Heart right ventricle (tissue), 16 donors: ENCODE measurements at places on chromosomes 7 and 10. TPM values are rescaled to one million over a fixed set of nuclear protein-coding genes. Genes with fewer than 3 reads are reported as not detected.

DNA sequence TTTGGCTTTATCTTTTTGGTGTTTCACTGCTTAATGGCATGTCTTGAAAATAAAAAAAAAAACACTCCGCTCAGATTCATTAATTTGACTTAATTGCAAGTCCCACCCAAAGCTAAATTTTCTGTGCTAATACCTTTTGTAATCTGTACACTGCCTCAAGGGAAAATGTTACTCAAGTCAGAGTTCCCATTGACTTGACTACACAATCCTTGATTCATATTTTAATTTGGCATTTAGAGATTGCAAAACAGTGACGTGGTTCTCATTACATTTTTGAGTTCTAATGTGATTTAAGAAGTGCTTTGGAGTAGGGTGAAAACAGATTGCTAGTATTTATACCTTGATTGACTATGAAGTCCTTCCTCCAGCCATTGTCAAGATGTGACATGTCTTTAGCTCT, 21.3 kb upstream of the LIPM start:
- peaks cover 3% of the 10 kb centered on the region for H3K27me3 ChIP-seq
- H3K4me3 ChIP-seq, result no peak overlapping the region
- H3K36me3 ChIP-seq, result no peaks in the 10 kb centered on the region
- H3K4me1 ChIP-seq, result no peaks in the 10 kb centered on the region
- no peak for DNase-seq

- H3K4me3 ChIP-seq, result no peak overlapping the region
- no peaks in the 10 kb centered on the region for H3K27me3 ChIP-seq
- H3K36me3 ChIP-seq, result peaks cover 25% of the 10 kb centered on the region
- peaks cover 8% of the 10 kb centered on the region for H3K4me1 ChIP-seq
- no peak for DNase-seq
Measured at GRCh38 chr7:22944510-22944909, 69.4 kb downstream of the HYCC1 start.

DNA sequence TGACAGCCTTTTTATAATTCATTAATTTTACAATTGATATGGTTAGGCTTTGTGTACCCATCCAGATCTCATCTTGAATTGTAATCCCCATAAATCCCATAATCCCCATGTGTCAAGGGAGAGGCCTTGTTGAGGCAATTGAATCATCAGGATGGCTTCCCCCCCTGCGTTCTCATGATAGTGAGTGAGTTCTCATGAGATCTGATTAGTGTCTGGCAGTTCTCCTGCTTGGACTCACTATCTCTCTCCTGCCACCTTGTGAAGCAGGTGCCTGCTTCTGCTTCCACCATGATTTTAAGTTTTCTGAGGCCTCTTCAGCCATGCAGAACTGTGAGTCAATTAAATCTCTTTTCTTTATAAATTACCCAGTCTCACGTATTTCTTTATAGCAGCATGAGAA, 165.7 kb upstream of the GNAI1 start:
- H3K4me1 ChIP-seq, result no peaks in the 10 kb centered on the region
- no peaks in the 10 kb centered on the region for H3K36me3 ChIP-seq
- no peaks in the 10 kb centered on the region for H3K27me3 ChIP-seq
- no peak for DNase-seq
- H3K4me3 ChIP-seq, result no peak overlapping the region
- no peak overlapping the region for H3K27ac ChIP-seq

DNA sequence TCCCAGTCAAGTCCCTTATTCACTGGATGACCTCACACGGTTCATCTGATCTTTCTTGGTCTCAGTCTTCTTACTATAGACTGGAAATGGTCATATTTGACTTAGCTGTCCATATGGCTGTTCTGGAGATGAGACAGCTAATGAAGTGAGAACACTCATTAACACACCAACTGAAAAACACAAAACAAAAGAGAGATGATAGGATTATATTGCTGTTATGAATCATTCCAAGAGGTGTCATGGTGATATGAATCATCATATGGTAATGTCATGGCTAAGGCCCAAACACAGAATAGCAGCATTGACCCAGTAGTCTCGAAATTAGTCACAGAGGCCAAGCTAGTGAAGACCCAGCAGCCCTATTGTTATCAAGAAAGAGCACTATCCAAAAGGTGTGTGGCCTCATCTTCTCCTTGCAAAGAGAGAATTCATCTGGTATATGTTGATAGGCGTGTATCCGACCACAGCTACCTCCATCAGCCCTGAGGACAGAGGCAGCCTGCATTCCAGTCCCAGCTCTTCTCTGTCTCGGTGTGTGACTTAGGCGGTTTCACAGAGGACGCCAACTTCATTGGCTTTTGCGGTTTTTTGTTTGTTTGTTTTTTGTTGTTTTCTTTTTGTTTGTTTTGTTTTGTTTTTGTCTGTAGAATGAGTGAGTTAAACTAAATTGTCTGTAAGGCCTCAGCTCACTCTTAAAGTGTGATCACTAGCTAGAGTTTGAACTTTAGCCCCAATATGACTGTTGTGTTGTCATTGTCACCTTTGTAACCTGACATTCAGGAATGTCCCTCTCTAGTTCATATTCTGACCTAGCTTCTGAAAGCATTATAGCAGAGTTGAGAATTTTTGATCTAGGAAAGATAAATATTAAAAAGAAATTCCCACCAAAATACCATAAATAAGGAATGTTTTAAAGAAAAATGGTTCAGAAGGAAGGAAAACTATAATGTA, 97.4 kb upstream of the PDCD4 start:
- no peak overlapping the region for H3K4me3 ChIP-seq
- DNase-seq, result no peak
- peak overlapping the region; percentile 68 for H3K27ac ChIP-seq
- no peaks in the 10 kb centered on the region for H3K36me3 ChIP-seq
- H3K27me3 ChIP-seq, result no peaks in the 10 kb centered on the region
- peaks cover 68% of the 10 kb centered on the region for H3K4me1 ChIP-seq

GRCh38 chr10:20473023-20473760, 423.9 kb downstream of the NEBL start:
- DNase-seq, result no peak
- no peaks in the 10 kb centered on the region for H3K4me1 ChIP-seq
- H3K27ac ChIP-seq, result no peak overlapping the region
- H3K27me3 ChIP-seq, result no peaks in the 10 kb centered on the region
- H3K36me3 ChIP-seq, result no peaks in the 10 kb centered on the region

- peak overlapping the region; percentile 56 for H3K27ac ChIP-seq
- no peaks in the 10 kb centered on the region for H3K27me3 ChIP-seq
- H3K36me3 ChIP-seq, result no peaks in the 10 kb centered on the region
Measured at GRCh38 chr10:101889256-101890210, 45.9 kb upstream of the KCNIP2 start.

- no peaks in the 10 kb centered on the region for H3K27me3 ChIP-seq
- peaks cover 87% of the 10 kb centered on the region for H3K4me1 ChIP-seq
- H3K4me3 ChIP-seq, result peak overlapping the region; percentile 94
- DNase-seq, result no peak
- H3K36me3 ChIP-seq, result peaks cover 24% of the 10 kb centered on the region
Measured at GRCh38 chr10:110502072-110502845, 4.6 kb downstream of the DUSP5 start.

GRCh38 chr10:30559180-30559579, 70.4 kb downstream of the LYZL2 start:
- no peak overlapping the region for H3K4me3 ChIP-seq
- no peak overlapping the region for H3K27ac ChIP-seq
- no peak for DNase-seq
- no peaks in the 10 kb centered on the region for H3K36me3 ChIP-seq
- H3K27me3 ChIP-seq, result no peaks in the 10 kb centered on the region
- peaks cover 8% of the 10 kb centered on the region for H3K4me1 ChIP-seq

GRCh38 chr7:8637322-8637721, 203.9 kb downstream of the NXPH1 start:
- no peaks in the 10 kb centered on the region for H3K27me3 ChIP-seq
- no peak overlapping the region for H3K27ac ChIP-seq
- H3K4me1 ChIP-seq, result no peaks in the 10 kb centered on the region

GRCh38 chr10:80619036-80619435, 81.3 kb downstream of the SH2D4B start:
- no peak for DNase-seq
- no peaks in the 10 kb centered on the region for H3K4me1 ChIP-seq
- no peaks in the 10 kb centered on the region for H3K27me3 ChIP-seq
- no peak overlapping the region for H3K4me3 ChIP-seq
- H3K27ac ChIP-seq, result no peak overlapping the region
- no peaks in the 10 kb centered on the region for H3K36me3 ChIP-seq

- H3K27me3 ChIP-seq, result no peaks in the 10 kb centered on the region
- H3K36me3 ChIP-seq, result peaks cover 39% of the 10 kb centered on the region
- no peak for DNase-seq
- no peak overlapping the region for H3K4me3 ChIP-seq
Measured at GRCh38 chr10:67977251-67977650, 92.8 kb downstream of the SIRT1 start.

DNA sequence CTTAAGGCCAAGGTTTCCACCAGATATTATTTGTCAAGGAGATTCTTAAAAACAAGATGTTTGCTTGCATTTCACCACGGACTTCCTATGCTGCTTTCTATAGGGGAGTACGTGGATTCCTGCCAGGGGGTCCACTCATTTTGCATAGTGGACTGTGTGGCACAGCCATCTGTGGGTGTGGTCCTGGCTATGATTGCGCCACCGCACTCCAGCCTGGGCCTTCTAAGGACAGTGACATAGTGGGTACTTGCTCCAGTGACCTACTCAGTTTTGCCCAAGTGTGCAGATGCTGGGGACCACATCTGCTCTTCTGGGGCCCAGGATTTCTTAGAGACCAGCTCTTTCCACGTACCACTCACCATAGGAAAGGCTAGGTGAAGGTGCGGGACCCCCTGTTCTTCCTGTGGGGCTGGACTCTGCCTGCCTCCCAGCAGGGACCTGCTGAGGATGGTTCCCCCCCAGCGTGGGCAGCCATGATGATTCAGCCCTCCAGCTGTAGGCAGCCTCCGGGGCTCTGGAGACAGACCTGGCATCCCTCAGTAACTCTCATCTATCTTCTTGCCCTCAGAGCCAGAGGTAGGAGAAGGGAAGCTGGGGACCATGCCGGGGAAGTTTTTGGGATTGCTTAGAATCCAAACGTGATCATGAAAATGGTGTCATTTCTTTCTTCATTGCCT, 42.9 kb downstream of the HK1 start:
- H3K27me3 ChIP-seq, result no peaks in the 10 kb centered on the region
- H3K4me3 ChIP-seq, result peak overlapping the region; percentile 88
- H3K27ac ChIP-seq, result no peak overlapping the region

DNA sequence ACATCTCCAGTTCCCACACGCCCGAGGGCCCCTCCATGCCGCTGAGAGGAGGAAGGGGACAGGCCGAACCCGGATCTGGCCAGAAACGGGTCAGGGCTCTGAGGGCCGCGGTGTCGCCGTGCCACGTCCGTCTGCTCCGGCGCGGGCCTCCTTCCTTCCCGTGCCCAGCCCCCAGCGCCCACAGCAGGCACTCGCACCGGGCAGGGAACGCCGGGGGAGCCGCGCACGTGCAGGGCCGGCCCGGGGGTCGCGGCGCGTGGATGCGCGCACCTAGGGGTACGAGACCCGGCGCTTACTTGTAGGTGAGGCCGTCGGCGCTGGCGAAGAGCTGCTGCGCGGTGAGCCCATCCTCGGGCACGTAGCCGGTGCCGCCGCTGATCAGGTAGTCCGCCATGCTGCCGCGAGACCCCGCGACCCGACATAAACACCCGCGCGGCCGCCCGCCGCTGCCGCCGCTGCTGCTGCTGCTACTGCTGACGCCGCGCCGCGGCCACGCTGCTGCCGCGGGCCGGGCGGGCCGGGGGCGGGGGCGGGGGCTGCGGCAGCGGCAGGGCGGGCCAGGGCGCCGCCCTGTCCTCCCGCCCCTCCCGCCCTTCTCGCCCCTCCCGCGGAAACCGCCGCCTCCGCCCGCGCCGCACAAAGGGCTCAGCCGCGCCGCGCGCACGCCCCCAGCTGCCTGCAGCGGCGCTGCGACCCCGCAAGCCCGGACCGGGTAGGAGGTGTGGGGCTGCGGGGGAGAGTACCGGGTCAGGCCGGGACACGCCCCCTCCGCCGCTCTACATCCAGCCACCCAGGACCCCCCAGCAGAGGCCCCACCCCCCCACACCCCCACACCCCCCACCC, 4.1 kb downstream of the IMPDH1 start:
- H3K4me1 ChIP-seq, result peaks cover 46% of the 10 kb centered on the region
- H3K4me3 ChIP-seq, result peak overlapping the region; percentile 63
- peak overlapping the region; percentile 63 for H3K27ac ChIP-seq
- H3K36me3 ChIP-seq, result no peaks in the 10 kb centered on the region
- peak; percentile 37 for DNase-seq

- H3K4me1 ChIP-seq, result no peaks in the 10 kb centered on the region
- no peak overlapping the region for H3K4me3 ChIP-seq
- no peaks in the 10 kb centered on the region for H3K36me3 ChIP-seq
- H3K27me3 ChIP-seq, result no peaks in the 10 kb centered on the region
Measured at GRCh38 chr7:18191341-18191740, 163.7 kb upstream of the PRPS1L1 start.

DNA sequence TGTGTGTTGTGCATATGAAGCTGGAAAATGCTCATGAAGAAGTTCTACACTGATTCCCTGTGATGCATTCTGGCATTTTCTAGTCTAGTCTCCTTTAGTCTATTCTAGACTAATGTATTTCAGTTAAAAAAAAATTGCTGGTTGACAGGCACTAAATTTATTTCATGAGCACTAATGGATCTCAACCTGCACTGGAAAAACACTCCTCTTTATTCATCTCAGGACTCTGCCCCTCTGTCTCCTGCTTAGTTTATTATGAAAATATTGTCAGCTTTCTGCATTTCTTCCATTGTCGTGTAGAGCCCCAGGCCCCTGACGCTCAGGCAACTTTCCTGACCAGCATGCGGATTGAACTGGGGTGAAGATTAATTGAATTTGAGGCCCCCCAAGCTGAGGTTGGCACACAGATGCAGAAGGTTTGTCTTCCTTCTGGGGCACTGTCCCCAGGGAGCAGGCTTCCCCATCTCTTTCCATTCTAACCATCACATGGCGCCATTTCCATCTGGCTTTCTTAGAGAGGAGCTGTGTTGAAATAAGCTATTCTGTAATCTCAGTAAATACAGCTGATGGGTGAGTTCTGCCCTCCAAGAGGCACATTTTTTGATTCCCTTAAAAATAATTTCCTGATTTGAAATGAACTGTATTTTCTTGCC, 128.7 kb downstream of the INSYN2A start:
- H3K27ac ChIP-seq, result no peak overlapping the region
- H3K36me3 ChIP-seq, result no peaks in the 10 kb centered on the region
- H3K27me3 ChIP-seq, result no peaks in the 10 kb centered on the region

DNA sequence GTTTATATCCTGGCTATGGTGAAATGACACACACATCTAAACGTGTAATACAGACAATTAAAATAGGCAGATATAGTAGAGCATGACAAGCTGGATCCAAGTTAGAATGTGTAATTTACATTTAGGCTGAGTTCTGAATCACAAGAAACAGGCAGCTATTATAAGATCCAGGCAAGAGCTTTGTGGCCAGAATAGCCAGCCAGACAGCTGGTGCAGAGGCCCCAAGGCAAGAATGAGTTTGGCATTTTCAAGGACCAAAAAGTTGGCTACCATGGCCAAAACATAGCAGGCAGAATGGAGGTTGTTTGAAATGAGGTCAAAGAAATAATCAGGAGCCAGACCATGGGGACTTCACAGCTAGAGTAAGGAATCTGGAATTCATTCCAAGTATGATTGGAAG, 281.7 kb downstream of the MTERF1 start:
- no peak overlapping the region for H3K4me3 ChIP-seq
- H3K4me1 ChIP-seq, result no peaks in the 10 kb centered on the region
- no peak overlapping the region for H3K27ac ChIP-seq
- no peaks in the 10 kb centered on the region for H3K27me3 ChIP-seq
- H3K36me3 ChIP-seq, result no peaks in the 10 kb centered on the region

The CFAP43 gene
- total RNA-seq, result not detected

The LRRD1 gene
- total RNA-seq, result not detected

The SHH gene
- not detected for total RNA-seq

The SLC26A5 gene
- total RNA-seq, result not detected

The LIPJ gene
- total RNA-seq, result 0.39 TPM

The SEMA3D gene
- 0.44 TPM for total RNA-seq

The CTTNBP2 gene
- 0.65 TPM for total RNA-seq

The NDUFB2 gene
- total RNA-seq, result 640 TPM

The NYAP1 gene
- 0.51 TPM for total RNA-seq

The MBL2 gene
- total RNA-seq, result not detected
